AG20443 (cell line): ENCODE measurements at places on chromosomes 4 and X.

DNA sequence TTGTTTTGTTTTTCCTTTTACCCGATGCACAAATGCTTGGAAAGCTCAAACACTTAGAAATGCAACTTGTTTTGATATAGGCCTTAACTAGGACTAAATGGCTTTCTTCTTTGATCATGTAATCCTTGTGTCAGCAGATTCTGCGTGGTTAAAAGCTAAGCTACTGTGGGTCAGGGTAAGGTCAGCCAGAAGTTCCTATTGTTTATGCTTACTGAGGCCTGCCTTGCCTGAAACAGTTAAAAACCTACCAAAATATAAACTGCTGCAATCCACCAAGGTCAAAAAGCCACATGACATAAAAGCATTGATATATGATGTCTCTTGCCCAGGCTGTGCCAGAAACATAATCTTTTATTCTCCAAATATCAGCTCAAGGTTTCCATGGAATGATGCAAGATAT lies 223.4 kb downstream of the FAM47B start:
- DNase-seq = no peak

DNA sequence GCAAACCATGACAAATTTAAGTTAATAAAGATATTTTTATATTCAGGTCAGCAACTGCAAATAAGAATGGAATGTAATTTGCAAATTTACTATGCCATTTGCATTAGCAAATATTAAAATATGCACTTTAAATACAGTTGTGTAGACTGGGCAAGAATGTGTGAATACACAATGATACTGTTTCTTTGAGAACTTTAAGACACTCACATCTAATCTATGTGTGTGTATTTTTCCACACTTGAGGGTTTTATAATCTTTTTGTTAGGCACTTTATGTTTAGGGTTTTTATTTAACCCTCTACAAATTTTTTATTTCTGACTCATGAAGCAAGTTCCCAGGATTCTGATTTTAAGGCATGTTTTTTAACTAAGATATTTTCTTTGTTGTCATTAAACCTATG lies 23.9 kb upstream of the NDNF start:
- DNase-seq = no peak

GRCh38 chrX:21276736-21277433 lies 97.3 kb upstream of the CNKSR2 start:
- no peak for DNase-seq

- no peak for DNase-seq
Observed at GRCh38 chr4:20698382-20698781, 1.9 kb upstream of the PACRGL start.

DNA sequence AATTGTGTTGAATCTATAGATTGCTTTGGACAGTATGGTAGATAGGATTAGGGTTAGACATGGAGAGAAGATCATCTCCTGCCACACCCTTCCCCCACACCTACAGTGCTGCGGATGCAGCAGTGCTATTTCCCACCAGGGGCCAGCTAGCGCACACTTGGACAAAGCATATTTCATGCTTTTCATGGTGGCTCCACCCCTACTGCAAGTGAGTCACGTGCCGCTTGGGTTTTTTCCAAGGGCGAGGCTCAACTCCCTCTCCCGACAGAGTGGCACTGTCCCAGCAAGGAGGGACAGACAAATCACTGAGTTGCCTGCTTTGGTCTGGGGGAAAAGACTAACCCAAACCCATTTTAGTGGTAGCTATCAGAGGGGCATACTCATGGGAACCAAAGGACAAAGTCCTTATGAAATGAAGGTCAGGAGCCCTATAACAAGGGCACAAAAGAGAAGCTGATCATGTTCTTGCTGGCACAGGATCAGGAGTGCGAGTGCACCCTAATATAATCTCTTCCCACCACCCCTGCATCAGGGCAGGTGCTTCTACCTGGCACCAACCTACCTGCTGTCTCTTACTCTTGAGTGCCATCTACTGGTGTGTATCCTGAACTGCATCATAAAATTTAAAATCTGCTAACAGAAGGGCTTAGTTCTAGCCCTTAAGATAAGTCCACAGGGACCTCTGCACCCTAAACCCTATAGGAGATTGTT lies 55.1 kb upstream of the PGAM4 start:
- DNase-seq = peak; percentile 21

GRCh38 chrX:134735015-134735414 lies 76.7 kb upstream of the PLAC1 start:
- DNase-seq = no peak

- DNase-seq = peak; percentile 42
Observed at GRCh38 chr4:73208376-73208775, 50.2 kb downstream of the ANKRD17 start.

DNA sequence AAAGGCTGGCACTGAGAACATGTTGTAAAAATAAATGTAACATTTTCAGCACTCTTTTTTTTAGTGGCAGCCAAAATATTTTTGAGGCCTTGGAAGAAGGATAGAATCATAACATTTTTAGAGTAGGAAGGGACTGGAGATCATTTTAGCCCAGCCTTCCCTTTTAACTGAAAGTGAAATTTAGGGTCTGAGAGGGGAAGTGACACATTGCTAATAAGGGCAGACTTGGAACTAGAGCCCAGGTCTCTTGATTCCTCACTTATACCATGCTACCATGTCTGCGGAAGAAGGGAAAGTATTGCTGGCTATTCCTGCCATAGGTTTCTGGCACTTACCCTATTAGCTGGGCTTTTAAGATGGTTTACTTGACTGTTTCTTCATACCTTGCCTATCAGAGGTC lies 4.8 kb downstream of the WDR44 start:
- no peak for DNase-seq

DNA sequence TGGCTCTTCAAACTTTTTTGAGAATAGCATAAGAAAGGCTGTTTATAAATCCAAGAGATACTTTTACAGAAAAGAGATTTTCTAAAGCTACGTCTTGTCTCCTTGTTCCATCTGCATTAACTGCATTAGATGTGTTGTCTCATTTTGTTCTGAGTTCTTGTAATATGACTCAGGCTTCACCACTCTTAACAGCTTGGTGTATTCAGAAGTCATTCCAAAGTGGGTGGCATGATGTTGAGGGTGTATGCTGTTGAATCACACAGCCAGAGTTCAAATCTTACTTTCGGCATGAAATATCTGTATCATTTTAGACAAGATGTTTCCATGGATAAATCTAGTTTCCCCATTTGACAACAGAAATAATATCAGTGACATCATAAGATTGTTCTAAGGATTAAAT lies 30.1 kb downstream of the SYTL5 start:
- no peak for DNase-seq

DNA sequence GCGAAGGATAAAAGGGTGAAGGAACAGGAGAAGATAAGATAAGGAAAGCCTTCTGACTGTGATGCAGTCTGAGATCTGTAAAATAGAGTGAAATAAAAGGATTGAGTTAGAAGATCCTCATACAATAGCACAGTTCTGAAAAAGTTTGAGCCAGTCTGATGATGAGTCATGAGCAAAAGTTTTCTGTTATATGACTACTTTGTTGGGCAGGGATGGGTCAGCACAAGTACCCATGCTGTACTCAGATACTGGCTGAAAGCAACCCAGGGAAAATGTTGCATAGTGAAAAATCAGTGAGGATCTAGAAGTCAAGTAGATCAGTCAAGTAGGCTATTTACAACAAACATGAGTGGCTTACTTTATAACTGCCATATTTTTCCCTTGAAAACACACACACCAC lies 253.5 kb downstream of the PCDH10 start:
- DNase-seq = no peak

- DNase-seq = peak; percentile 46
Observed at GRCh38 chr4:142405021-142405694, 440.9 kb downstream of the INPP4B start.

GRCh38 chr4:80948141-80948540 lies 82.4 kb upstream of the BMP3 start:
- DNase-seq = peak; percentile 9

DNA sequence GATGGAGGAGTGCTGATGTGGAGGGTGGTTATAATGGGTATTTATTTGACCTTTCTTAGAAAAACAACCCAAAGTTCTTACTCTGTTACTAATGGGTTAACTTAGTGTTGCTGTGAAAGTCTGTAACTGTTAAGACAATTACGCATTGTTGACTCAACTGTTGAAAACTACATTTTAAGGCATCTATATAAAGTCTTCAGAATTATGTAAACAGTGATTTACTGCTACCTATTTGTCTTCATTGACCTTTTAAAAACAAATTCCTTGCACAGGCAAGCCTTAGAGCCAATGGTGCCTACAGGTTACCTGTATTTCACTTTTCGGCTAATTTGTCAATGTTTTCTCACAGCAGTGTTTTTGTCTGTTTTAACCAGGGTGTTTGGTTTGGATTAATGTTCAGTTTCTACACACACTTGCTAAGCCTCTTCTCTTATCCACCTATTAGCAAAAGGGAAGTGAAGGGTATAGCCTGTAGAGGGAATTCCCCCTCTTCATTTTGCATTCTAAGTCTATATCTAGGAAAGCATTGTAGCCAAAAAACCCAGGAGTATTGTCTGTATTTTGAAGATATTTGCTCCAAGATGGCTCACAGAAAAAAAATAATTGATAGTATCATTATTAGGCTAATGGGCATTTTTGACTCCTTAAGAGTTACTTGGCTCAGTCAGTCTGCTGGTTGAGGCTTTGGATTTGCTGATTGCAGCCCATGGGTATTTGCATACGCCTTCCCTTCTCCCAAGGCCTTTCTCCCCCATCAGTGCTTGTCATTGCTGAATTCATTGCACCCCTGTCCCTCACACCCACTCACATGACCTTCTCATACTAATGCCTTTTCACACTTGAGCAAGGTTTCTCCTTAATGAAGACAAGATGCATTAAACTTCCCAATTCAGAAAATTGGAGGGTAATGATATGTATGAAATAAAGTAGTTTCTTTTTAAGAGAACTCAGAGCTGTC lies 30.5 kb downstream of the AFF1 start:
- no peak for DNase-seq

DNA sequence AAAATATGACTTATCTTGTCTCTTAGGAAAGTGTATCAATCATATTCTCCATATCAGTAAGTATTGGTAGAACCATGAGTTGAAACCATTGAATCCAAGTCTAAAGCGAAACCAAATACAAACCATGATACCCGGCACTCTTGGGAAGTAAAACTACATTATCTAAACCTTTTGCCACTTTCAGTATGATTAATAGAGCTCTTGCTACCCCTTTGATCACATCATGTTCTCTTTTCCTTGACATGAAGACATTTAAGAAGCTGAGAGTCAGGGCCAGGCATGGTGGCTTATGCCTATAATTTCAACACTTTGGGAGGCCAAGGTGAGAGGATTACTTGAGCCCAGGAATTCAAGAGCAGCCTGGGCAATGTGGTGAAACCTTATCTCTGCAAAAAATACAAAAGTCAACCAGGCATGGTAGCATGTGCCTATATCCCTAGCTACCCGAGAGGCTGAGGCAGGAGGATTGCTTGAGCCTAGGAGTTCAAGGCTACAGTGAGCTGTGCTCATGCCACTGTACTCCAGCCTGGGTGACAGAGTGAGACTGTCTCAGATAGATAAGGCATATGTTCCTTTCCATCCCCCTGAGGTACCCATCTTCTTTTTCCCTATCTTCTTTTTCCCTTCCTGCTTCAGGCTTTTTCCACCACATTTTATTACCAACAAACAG lies 45.4 kb downstream of the CEP135 start:
- DNase-seq = no peak
